ENCODE measurements at places on chromosomes 12 and 14. TPM values are rescaled to one million over a fixed set of nuclear protein-coding genes. Genes with fewer than 3 reads are reported as not detected.

Gene OTOGL
- total RNA-seq: not detected

Gene RERG
- 55.7 TPM for total RNA-seq

- no peak for DNase-seq
Observed at GRCh38 chr12:110533607-110534006, 31.5 kb downstream of the RAD9B start.

- DNase-seq: no peak
Observed at GRCh38 chr12:38508246-38508645, 191.7 kb downstream of the ALG10B start.

- no peak for DNase-seq
Observed at GRCh38 chr12:76080017-76080728, 4.3 kb downstream of the NAP1L1 start.

DNA sequence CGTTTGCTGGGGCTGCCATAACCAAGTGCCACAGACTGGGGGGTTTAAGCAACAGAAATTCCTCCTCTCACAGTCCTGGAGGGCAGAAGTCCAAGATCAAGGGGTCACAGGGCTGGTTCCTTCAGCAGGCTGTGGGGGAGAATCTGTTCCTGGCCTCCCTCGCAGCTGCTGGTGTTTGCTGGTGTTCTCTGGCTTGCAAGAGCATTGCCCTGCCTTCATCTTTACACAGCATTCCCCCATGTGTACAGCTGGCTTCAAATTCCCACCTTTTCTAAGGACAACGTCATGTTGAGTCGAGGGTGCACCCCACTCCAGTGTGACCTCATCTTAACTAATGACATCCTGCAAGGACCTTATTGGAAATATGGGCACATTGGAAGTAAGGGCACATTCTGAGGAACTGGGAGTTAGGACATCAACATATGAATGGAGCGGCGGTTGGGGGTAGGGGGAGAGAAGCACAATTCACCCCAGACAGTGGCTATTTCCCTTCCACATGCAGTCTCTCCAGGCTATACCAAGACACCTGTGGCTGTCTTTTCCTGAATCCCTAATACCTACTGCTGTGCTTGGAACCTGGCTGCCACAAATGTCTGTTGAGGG is 123.6 kb downstream of the FOXN3 start:
- no peak for DNase-seq

Gene LTB4R2
- 3.0 TPM for total RNA-seq

GRCh38 chr14:36293824-36294223 is 26.6 kb downstream of the MBIP start:
- DNase-seq: no peak

Gene PMCH
- not detected for total RNA-seq

Gene SLC4A8
- total RNA-seq: not detected

Gene CCDC177
- not detected for total RNA-seq

DNA sequence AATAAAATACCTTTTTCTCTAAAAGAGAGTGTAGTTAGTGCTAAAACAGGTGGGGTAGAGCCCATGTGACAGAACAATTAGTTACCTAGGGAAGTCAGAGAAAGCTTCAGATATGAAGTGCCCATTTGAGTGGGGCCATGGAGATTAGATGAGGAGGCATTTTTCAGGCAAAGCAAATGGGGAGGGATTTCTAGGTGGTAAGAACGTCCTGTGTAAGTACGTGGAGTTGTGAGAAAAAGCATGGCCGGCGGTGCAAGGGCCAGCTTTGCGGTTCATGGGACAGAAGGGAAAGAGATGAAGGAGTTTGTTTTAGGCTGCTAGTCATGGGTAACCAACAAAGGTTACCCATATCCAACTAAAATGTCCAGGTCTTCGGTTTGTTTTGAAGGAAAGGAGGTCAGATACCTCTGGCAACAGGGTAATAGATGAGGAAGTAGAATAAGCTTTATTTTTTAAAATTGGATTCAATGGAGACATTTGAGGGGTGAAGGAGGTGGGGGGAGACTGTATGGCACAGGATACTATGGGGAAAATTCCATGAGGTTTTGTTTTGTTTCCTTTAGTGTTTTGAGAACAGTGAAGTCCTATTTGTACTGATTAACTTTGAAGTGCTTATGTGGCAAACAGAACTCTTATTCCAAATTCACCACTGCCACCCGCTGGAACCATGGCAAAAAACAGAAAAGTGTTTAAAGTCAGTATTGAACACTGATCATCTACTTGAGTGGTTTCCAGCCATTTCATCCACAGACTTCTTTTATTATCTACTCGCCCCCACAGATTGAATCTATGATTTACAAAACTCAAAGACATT is 10.0 kb upstream of the SNRPF start:
- DNase-seq: no peak

DNA sequence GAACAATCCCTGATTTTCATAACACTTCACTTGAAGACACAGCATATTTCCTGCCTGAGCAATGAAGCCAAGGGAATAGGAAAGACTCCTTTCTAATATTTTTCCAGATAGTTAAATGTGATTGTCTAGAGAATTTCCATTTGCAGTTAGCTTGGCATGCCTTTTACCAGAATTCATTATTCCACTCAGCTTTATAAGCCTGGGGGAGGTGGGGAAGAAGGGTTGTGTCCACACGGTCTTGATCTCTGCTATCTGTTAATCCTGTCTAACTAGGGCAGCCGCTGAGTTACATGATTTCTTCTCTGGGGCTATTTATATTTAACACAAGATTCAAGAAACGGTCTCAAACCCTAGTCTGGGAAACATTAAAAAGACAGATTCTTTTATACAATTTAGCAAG is 146.6 kb upstream of the FSCB start:
- DNase-seq: no peak

GRCh38 chr12:93636708-93637107 is 40.5 kb upstream of the CRADD start:
- DNase-seq: no peak

DNA sequence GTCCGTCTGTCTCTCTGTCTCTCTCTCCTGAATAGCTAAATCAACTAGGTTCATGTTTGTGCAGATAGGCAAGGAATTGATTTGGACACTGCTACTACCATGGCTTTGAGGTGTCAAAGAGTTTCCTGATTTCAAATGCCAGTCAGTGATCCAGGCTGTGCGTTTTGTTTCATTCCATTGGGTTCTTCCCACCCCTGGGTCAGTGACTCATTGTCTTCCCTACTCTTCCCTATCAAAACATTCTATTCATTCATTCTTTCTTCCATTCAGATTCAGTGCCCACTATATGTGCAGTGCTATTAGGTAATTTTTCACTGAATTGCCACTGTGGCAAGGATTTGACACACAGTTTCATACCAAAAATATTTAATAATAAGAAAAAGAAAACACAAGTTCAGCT is 50.4 kb downstream of the RPH3A start:
- peak; percentile 2 for DNase-seq

DNA sequence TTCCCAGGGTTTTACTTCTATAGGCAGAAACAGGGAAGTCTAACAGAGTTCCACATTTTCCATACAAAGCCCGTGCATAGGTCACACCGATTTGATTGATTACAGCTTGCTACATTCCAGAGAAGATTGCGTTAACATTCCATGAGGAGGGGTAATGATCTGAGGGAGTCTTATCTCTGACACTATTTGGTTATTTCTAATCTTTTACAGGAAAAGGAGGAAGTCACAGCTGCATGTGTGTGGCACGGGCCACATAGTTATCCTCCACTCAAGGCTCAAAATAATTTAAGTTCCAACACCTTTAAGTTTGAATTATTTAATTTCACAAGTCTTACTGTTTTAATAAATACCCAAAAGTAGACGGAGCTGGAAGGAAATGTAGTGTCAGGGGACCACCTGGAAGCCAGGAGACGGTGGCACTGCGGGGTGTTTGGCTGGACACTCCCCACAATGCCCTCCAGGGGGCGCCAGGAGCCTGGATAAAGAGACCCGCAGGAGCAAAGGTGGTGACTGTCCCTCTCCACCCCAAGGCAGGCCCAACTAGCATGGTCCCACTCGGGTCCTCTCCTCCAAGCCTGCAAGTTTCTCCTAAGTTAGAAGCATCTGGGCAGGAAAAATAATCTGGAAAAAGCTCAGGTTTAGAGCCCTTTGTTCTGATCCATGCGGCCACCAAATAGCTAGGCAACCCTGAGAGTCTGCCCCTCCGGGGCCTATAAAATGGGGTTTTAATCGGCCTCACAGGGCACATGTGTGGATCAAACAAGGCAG is 20.2 kb downstream of the KRT8 start:
- DNase-seq: no peak

DNA sequence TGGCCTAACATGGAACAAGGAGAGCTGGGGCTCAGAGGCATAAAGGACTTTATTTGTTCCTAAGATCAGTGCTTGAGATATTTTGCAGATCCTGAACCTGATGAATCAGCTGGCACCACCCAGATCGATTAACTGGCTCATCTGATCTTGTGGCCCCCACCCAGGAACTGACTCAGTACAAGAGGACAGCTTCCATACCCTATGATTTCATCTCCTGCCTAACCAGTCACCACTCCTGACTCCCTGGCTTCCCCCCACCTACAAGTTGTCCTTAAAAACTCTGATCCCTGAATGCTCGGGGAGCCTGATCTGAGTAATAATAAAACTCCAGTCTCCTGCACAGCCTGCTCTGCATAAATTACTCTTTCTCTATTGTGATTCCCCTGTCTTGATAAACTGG is 5.1 kb downstream of the C12orf56 start:
- no peak for DNase-seq

GRCh38 chr12:107411792-107412535 is 273.6 kb upstream of the PWP1 start:
- DNase-seq: peak; percentile 21

DNA sequence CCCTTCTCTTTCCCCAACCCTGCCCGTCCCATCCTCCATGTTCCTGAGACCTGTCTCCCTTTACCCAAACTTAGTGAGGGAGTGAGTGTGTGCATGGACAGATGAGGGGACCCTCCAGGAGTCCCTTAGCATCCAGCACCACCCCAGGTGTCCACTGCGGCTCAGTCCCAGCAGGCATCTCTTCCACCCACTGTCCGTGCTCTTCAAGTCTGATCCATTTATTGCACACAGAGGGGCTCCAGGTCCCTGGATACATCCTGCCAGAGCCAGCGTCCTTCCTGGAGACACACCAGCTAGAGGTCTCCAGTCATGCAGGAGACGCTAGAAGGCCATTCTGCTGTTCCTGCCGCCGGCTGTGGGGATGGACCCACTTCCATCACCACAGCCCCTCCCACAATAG is 239.2 kb downstream of the ADGRD1 start:
- peak; percentile 25 for DNase-seq

DNA sequence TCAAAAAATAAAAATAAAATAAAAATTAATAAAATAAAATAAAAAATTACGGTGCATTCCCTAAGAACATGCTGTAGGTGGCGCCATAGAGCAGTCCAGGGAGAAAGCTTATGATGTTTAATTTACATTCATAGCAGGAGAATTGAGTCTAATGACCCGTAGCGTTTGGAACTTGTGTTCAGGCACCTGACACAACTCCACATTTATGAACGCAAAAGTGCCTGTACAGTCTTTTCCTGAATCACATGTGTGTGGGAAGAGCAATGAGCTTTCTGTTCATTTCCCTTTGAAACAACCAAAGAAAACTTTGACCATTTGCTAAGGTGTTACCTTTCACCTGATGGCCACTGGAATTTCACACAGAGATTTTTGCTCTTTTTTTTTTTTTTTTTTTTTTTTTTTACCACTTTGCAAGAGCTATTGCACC is 60.6 kb upstream of the KCNA1 start:
- no peak for DNase-seq

DNA sequence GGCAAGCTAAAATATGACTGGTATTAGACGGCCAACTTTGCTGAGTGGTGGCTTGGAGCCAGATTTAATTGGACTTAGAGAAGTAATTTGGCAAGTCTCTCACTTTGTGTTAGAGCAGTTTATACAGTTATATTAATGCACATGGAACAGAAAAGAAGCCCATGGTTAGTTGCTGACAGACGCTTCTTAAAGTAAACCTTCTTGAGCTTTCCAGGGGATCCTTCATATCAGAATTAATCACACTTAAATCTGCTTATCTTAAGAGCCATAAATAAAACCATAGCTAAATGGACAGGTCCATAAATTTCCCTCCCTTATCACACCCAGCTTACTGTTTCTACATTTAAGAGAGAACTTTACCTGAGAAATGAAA is 9.6 kb downstream of the GSG1 start:
- no peak for DNase-seq

Gene GPHB5
- total RNA-seq: not detected

DNA sequence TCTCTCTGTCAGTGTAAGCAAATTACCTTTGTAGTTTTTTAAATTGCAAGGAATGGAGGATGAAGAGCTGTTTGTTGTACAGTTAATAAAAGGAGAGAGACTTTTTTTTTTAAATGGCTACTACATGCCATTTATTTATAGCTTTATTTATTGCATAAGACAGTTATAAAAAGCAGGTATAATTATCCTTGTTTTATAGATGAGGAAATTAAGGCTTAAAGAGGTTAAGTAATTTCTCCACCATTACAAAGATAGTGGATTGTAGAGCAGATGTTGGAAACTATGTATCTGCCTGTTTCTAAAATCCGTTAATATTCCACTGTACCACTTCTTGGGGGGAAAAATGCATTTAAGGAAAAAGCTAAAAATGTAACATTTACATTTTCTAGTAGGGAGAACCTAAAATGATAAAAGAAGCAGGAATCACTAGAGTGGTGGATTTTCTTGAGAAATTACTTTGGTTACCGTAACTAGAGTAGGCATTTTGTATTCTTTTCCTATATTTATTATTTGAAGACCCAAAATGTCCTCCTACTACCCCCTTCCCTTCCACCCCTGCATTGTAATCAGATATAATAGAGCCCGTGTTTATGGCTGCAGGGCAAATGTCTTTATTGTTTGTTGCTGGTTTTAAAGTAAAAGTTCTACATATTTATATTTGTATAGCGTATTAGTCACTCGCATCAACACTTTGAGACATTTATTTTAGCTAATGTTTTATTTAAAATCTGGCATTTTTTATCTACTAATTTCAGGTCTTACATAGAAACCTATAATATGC is 2.3 kb downstream of the SNAPC1 start:
- DNase-seq: no peak

- DNase-seq: no peak
Observed at GRCh38 chr12:47032644-47033043, 46.8 kb upstream of the PCED1B start.

Measured in ascending aorta (tissue), 2 donors.